ENCODE measurements at places on chromosomes 5 and 9.

DNA sequence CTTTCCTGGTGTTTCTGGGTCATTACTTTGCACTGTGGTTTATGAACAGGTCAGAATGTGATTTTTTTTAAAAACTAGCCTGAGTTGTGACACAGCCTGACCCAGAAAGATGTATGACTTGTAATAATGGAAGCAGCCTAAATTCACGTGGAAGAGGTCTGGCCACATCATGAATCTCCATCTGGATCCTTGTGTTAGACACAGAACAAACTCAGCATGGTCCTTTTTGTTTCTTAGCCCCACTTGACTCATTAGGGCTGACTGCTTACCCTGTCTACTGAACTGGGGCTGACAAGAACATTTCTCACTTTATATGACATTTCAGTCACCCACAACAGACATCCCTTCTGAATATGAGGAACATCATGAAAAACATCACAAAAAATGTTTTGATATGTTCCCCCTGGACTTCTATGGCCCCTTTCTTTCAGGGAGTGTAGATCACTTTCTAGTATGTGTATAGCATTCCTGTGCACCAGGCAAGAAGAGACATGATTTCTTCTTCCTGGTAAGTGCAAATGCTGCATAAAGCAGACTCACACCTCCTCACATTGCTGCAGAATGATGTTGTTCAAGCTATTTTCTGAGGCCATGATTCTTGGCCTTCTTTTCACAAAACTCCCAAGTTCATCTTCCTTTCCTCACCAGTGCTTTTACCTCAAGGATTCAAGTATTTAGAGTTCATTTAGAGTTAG lies 52.3 kb downstream of the ZNF622 start:
- DNase-seq: no peak

- DNase-seq: no peak
Observed at GRCh38 chr9:1340390-1340789, 290.2 kb downstream of the DMRT2 start.

DNA sequence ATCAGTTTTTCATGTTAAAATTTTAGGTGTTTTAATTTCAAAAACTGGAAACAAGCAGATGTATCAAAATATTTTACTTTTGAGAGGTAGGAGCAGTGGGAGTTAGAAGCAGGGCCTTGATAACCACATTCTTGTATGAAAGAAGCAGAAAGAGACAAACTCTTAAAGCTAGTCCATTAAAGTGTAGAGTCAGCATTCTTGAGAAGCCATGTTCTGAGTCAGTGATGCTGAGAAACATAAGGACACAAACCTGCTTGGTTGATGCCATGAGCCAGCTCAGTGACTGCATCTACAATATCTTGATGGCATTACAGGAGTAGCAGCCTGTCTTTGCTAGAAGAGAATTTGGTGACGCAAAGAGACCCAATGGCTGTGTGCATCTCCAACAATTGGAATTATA lies 826.1 kb upstream of the CTNND2 start:
- no peak for DNase-seq

GRCh38 chr5:175922192-175922885 lies 45.8 kb downstream of the THOC3 start:
- no peak for DNase-seq

DNA sequence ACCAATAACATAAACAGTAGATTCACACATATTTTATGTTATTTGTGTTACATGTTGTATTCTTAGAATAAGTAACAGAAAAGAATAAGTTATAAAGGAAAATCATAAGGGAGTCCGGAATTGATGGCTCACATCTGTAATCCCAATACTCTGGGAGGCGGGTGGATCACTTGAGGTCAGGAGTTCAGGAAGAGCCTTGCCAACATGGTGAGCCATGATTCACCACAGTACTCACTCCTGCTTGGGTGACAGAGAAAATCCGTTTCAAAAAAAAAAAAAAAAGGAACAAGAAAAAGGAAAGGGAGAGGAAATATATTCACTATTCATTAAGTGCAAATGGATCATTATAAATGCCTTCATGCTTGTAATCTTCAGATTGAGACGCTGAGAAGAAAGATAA lies 533.3 kb upstream of the CDH9 start:
- DNase-seq: no peak

- no peak for DNase-seq
Observed at GRCh38 chr5:151178372-151178771, 20.8 kb upstream of the ANXA6 start.

DNA sequence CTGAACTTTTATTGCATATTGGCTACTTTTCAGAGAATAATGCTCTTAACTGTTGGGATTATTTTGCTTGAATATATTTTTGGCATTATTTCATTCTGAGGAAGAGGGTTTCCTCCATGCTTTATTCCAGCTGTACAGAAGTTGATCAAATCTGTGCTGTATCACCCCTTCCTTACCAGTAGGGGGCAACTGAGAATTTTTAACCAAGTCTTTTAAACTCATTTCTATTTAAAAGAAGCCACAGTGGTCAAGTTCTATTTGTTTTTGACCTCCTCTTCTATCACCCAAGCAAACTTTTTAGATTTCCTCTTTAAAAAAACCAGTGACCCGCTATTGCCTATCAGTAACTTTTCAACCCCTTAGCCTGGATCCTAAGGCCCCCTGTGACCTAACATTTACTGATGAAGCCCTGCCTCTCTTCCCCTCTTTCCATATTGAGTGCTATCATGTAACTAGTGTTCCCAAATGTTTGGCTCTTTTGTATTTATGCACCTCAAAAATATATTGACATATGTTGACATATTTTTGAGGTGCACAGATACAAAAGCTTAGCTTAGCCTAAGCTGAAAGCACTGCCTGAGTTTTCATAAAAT lies 80.6 kb downstream of the FBXO4 start:
- DNase-seq: peak; percentile 33

- no peak for DNase-seq
Observed at GRCh38 chr9:116223926-116224325, 70.3 kb downstream of the PAPPA start.

DNA sequence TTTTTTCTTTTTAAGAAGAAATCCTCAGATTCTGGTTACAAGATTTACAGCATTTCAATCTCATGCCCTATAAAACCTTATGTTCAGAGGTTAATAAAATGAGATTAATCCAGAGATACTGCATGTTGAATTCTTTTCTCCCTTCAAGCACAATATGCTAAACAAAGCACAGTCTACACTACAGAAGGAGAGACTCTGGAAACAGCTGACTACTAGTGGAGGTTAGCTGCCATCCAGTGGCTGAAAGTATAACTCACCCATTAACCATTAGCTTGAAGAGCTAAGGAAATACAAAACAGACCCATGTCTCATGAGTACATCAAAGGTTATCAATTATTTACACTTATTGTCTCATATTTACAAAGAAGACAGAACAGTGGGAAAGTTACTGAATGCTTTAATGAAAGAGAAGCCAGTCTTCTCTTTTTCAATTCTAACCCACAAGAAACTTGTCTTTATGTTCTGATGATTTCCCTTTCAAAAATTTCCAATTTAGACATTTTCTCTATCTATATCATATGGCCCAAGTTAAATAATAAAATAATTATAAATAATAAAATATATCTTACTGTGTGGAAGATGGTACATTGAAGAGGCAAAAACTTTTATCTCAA lies 12.7 kb upstream of the DNAH5 start:
- DNase-seq: peak; percentile 79

- no peak for DNase-seq
Observed at GRCh38 chr5:1845696-1846095, 37.0 kb downstream of the IRX4 start.

- no peak for DNase-seq
Observed at GRCh38 chr9:134631881-134632280, 9.7 kb upstream of the COL5A1 start.

All from neural progenitor cell (in vitro differentiated cells).